Suppressor macrophage treated with lipopolysaccharide for 4 hours (primary cell): ENCODE measurements at places on chromosomes 2 and 18.

GRCh38 chr2:109331896-109332848 lies 203.2 kb downstream of the SH3RF3 start:
- peak; percentile 89 for DNase-seq

GRCh38 chr2:207143215-207144172 lies 22.3 kb downstream of the KLF7 start:
- DNase-seq = peak; percentile 81

DNA sequence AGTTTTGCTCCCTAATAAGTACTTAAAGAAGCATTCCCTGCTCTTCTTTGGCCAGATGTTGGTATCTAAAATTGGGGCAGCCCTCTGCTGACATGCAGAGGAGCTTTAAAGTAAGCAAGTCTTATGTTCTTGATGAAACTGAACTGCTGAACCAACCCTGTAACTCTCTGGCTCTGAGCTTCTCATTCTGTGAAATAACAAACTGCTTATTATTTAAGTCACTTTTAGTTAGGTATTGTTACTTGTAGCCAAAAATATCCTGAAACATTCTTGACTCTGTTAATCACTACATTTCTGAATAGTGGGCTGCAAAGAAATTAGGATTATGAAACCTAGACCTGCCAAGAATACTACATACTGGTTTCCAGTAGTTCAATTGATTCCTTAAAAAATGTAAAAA lies 15.5 kb downstream of the PPP3R1 start:
- no peak for DNase-seq

DNA sequence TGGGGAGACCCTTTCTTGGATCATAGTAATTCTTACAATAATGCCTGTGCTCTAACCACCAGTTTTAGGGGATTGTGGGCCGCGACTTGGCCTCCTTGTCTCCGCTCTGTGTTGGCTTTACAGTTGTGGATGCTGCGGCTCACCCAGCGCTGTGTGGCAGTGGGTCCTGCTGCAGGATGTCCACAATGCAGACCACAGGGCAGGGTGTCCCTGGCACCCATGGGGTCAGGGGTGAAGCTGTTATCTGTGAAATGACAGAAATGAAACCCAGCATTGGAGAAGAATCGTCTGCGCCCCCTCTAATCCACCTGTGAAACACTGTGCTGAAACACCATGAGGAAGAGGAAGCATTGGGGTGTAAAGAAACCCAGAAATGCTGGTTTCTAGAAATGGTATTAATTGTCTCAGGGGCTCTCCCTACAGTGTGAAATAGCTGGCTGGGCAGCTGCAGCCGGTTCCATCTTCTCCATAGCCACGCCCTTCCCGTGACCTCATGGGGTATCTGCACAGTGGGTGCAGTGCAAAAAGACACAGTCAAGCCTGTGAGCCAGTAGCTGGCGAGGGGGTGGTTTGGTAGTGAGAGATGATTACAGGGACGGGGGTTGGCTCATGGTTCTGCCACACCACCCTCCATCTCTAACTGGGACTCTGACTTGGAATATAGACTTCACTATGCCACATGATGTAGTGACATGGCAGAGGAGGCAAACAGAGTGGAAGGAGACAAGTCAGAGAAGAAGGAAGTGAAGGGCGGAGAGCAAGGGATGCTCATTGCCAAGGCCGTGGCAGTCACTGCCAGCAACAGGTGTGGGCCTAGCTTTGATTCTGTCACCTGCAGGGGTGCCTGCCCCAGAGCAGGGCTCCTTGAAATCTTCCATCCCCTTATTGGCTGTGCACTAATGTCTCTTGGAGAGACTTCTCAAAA lies 16.2 kb downstream of the INPP4A start:
- peak; percentile 67 for DNase-seq

- DNase-seq = no peak
Measured at GRCh38 chr2:160010361-160011145, 51.9 kb downstream of the PLA2R1 start.

GRCh38 chr2:58215429-58215828 lies 25.7 kb downstream of the FANCL start:
- no peak for DNase-seq

- DNase-seq = no peak
Measured at GRCh38 chr2:105919191-105919811, 174.6 kb downstream of the NCK2 start.

DNA sequence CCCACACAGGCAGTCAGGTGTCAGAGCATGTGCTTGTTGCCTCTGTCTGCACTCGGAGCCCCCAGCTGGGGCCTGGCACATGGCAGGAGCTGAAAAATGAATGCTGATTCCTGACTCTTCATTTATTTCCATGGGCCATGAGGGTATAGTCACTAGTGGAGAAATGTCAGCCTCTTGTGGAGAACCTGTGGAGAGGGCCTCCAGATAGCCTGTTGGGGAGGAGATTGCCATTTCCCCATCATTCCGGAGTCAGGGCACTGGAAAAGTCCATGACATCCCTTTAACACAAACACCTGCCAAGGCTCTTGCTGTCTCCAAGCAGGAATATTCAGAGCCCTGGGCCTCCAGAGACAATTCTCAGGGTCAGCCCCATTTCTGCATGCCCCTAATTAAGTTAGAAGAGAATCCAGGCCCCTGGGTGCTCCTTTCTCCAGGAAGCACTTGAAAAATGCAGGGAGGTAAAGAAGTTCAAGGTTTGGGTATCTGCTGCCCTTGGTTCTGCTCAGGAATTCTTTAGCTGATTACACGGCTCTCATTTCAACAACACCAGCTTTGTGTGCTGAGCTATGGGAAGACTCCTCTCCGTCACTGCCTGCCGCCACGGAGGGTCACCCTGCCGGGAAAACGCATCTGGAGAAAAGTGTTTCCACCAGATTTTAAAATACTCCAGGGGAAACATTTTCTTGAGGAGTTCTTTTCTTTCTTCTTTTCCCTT lies 311.3 kb downstream of the MYCN start:
- no peak for DNase-seq

GRCh38 chr18:47756364-47757016 lies 174.0 kb downstream of the SMAD2 start:
- peak; percentile 67 for DNase-seq

GRCh38 chr2:26721115-26722032 lies 28.9 kb downstream of the KCNK3 start:
- no peak for DNase-seq

DNA sequence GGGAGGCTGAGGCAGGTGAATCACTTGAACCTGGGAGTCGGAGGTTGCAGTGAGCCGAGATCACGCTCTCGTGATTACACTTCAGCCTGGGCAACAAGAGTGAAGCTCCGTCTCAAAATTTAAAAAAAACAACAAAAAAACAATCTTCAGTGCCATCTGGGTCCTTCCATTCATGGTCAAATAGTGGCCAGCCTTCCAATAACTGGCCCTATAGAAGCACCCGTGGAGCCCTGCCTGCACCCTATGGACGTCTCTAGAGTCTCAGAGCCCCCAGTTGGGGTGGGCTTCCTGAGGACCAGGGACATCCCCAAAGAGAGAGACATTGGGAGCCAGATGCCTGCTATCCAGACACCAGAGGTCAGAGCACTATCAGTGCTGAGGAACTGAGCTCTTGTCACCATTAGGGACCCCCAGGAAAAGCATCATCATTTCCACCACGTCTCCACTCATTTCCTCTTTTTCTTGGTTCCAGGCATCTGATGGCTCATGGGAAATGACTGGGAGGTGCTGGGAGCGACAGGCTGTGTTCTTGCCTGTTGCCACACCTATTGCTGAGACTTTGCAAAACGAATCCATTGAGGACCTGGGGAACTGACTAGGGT lies 9.4 kb downstream of the NEU2 start:
- peak; percentile 10 for DNase-seq

DNA sequence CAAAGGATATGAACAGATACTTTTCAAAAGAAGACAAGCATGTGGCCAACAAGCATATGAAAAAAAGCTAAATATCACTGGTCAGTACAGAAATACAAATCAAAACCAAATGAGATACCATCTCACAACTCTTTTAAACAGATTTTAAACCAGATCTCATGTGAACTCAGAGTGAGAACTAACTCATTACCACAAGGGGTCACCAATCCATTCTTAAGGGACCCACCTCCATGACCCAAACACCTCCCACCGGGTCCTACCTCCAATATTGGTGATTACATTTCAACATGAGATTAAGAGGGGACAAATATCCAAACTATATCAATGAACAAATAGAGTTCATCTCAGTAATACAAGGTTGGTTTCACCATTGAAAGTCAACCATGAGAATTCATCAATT lies 319.8 kb upstream of the GULP1 start:
- DNase-seq = no peak

- DNase-seq = no peak
Measured at GRCh38 chr2:150355440-150355839, 132.0 kb downstream of the RND3 start.

DNA sequence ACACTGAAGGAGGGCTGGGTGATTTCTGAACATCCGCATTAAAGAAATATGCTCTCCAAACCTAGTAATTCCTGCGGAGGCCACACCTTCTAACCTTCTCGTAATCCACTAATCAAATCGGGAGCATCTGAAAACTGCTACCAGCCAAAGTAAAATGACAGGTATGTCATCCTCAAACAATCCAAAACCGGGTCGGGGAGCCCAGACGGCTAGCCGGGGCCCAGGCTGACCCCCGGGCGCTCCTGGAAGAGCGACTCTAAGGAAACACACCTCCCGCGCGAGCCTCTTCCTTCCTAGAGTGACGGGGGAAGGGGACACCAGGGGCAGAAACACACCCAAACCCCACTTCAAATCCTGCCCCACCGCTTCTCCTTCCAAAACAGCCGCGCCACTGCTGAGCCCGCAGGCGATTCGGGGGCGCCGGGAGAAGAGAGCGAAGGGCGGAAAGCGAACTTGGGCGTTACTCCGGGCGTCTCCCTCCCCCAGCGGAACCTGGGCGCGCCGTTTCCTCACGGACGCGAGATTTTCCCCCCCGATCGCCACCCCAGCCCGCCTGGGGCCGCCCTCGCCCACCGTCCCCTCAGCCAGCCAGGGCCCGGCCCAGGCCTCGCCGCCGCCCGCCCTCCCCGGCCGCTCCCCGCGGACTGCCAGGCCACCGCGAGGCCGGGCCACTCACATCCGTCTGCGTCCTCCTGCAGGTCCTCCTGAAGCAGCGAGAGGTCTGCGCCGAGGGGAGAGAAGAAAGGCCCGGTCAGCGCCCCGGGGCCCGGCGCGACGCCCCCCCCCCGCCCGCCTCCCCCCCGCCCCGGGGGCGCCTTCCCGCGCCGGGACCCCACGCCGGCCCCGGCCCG lies 584 bp downstream of the PPP4R1 start:
- peak; percentile 62 for DNase-seq

GRCh38 chr2:2523461-2524347 lies 192.6 kb upstream of the MYT1L start:
- no peak for DNase-seq

DNA sequence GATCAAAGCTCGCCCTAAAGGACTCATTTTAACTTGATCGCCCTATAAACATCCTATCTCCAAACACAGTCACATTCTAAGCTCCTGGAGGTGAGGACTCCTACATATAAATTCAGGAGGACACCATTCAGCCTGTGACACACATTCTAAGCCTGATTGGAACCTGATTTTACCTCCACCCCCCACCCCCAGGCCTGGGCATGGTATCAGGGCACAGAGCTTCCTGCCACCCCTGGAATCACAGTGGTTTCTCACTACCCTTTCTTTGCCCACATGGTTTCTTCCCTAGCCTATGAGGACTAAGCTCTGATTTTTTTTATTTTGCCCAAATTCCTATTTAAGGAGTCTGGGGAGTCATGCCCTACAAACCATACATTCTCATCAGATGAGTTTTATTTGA lies 428.1 kb upstream of the ID2 start:
- DNase-seq = no peak

DNA sequence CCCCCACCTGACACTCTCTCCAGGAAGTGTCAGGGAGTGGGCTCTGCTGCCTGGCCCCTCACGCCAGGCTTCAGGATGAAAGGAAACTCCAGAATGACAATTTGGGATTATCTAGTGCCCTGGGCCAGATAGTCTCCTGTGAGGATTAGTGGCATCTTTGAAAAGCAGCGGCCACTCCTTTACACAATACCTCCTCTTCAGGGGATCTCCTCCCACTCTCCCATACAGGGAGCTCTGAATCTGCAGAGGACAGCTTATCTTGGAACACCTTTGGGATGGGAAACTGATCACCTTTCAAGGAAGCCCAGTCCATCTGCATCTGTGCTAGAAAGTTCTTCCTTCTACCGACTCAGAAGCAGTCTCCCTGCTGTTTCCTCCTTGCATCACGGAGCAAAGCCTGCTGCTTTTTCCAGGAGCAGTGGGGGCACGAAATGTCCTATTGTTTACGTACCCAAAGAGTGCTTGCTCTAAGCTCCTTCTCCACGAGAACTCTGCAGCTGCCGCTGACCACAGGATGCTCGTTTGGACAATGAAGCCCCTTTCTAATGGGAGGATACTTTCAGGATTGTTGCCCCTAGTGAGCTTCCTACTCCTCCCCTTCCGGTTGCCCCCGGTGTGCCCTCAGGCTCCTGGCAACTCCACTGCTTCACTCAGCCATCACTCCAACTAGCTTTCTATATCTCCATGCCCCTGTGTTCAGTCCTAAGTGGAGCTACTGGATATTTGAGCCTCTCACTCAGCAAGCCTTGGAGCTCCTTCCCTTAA lies 31.5 kb downstream of the SIX3 start:
- no peak for DNase-seq

DNA sequence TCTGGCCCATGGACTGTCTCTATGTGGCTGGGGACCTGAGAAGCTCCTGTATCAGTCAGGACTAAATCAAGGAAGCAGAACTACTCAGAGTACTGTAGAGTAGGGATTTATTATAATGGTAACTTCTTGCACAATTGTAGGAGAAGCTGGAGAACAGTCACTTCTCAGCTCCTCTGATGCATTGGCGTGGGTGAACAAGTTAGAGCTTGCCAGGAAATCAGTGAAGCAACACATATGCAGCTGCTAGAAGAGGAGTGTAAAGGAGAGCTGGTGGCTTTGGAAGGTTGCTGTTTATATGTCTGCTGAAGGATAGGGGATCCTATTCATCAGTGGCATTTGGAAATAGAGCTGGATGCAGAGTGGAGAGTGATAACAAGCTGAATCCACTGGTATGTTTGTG lies 215.5 kb upstream of the CWC22 start:
- DNase-seq = no peak

DNA sequence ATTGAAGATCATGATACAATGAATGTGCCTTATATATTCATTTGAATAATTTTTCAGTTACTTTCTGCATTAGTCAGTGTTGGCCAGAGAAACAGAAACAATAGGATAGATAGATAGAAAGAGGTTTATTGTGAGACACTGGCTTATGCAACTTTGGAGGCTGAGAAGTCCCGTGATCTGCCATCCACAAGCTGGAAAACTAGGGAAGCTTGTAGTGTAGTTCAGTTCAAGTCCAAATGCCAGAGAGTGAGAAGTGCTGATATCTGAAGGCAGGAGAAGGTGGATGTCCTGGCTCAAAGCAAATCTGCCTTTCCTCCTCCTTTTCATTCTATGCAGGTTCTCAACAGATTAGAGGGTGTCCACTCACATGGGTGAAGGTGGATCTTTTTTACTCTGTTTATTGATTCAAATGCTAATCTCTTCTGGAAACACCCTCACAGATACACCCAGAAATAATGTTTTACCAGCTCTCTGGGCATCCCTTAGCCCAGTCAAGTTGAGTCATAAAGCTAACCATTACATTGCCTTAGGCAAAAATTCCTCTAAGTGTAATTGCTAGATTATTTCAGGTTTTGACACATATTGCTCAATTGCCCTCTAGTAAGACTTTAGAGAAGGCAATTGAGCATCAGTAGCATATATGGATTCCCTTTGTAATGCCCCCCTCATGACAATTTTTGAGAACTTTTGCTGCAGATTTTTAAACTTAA lies 341.4 kb downstream of the LPIN1 start:
- no peak for DNase-seq
